ENCODE measurements at places on chromosomes 4 and X.

DNA sequence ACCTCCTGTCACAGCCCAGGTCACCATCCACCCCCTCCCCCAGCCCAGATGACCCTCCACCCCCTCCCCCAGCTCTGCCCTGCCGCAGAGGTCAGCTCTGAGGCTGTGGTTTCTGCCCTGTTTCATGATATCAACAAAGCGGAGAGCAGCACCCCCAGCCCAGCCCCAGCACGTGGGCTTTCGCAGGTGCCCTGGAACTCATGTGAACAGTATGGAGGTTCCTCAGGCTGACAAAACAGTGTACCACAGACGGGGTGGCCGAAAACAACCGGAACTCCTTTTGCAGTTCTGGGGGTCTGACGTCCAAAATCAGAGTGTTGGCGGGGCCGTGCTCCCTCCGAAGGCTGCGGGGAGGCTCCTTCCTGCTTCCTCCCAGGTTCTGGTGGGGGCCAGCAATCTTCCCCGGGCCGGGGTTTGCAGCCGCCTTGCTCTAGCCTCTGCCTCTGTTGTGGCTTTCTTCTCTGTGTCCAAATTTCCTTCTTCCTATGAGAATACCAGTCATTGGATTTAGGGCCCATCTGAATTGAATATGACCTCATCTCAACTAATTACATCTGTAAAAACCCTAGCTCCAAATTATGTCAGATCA, 7.9 kb upstream of the PSAPL1 start:
- no peak for DNase-seq

DNA sequence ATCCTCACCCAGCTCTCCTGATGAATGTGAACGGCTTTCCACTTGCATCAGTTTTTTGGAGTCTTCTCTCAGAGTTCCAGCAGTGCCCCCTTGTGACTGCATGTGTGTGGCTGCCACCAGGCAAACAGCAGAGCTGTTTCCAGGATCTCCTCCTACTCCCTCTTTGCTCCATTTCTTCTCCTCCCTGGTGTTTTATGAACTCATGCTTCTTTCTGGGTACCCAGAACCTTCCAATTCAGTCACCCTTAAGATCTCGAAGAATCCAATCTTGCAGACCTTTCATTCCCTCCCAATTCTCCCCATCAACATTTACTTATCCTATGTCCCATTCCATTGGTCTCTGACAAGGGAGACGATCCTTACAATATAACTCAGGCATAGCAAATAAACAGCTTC, 6.8 kb upstream of the TCEANC start:
- DNase-seq = no peak

- no peak for DNase-seq
Measured at GRCh38 chrX:47360423-47361179, 9.8 kb upstream of the ZNF157 start.

- no peak for DNase-seq
Measured at GRCh38 chrX:7159149-7159861, 11.4 kb upstream of the PUDP start.

DNA sequence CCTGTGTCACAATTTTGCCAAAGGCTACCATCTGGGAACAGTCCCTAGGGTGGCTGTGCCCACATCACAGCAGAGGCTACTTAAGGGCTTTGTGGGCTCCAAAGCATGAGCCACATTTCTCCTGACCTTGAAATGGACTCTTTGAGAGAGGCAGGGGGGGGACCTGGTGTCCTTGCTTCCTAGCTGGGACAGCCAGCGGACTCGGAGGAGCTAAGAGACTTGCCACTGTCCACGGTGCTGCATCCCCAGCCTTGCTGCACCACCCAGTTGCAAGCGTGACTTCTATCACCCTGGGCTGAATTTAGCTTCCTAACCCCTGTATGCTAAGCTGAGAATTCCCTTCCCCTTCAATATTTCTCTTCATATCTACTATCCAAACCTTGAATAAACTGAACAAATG, 99.0 kb downstream of the PHKA2 start:
- DNase-seq = no peak

GRCh38 chrX:132184871-132185270, 34.4 kb downstream of the RAP2C start:
- DNase-seq = no peak

- no peak for DNase-seq
Measured at GRCh38 chr4:56689201-56689969, 8.3 kb upstream of the HOPX start.

- no peak for DNase-seq
Measured at GRCh38 chr4:124212815-124213630, 499.5 kb downstream of the ANKRD50 start.

DNA sequence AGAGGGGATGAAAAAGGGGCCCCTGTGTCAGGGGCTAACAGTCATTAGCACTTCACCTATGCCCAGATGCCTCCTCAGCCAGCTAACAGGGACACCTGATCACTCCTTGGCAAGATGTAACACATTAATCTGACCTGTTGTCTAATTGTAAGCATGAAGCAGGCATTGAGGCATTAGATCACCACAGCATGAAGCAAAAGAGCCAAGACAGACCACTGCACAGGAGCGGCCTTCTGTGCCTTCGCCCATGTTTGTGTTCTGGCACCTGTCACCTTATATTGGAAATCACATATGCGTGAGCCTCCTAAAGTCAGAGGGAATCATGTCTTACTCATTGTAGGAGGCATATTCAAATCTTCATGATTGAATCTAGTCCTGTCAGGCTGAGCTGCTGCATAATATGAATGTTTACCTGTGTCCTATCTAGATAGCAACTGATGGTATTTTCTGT, 48.4 kb downstream of the PTTG2 start:
- DNase-seq = no peak

GRCh38 chrX:13180807-13181206, 136.4 kb upstream of the FAM9C start:
- peak; percentile 25 for DNase-seq

- DNase-seq = no peak
Measured at GRCh38 chr4:6469144-6469543, 3.3 kb downstream of the PPP2R2C start.

DNA sequence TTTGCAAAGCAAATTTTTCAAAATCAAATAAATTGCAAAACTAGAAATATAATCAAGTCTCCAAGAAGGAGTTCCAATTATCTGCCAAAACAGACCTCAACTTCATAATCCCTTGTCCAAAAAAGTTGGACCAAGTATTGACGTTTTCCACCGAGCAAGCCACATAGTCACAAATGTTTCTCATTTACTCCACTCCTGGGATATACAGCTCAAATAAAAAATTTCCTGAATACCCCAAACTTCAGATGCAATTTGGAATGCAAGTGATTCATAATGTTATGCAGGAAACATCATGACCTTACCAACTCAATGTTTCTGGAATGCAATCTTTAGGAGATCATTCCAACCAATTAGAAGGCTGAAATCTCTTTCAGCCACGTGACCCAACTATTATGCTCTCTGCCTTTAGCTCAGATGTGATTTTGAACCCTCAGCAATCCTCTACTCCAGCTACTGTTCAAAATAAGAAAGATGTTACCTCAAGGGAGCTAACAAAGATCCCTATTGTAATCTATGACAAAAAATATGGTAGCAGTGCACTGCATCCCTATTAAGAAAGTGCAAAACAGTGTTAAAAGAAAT, 72.4 kb downstream of the PRDM5 start:
- peak; percentile 72 for DNase-seq

DNA sequence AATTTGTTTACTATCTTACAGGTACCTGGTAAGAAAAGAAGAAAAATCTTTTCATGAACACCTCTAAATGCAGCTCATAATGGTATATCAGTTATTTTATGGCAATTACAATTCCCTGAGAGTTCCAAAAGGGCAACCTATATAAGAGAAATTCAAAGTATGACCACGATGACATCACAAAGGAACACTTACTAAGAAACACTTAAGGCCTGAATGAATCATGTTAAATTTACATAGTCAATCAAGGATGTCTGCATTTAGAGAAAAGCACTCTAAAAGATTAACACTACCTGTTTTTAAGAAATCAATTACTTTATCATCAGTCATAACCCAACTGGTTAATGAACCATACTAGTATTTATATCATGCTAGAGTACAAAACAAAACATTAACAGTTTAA, 63.9 kb downstream of the LCORL start:
- DNase-seq = no peak

GRCh38 chr4:24042094-24042493, 152.2 kb upstream of the PPARGC1A start:
- DNase-seq = peak; percentile 69

GRCh38 chrX:47215291-47215900, 3.1 kb upstream of the CDK16 start:
- no peak for DNase-seq

DNA sequence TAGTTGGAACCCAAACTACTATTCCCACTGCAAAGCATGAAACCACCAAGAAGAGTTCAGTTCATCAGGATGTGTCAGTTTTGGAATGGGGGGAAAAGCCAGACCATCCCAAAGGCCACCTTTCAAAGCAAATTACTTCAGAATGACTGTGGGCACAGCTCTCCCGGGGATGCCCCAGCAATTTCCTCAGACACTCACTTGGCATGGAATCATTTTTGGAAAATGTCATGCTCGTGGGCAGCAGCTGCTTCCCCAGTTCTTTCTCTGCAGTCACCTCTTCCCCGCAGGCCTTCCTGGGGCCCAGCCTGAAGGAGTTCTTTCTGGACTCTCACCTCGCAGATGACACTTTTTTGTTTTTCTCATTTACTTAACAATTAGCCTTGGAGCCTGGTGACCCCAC, 350.3 kb downstream of the NR3C2 start:
- DNase-seq = no peak

- DNase-seq = peak; percentile 39
Measured at GRCh38 chr4:128286474-128287058, 1.0 kb downstream of the PGRMC2 start.

GRCh38 chr4:211033-211511, 86.8 kb downstream of the ZNF718 start:
- no peak for DNase-seq

- DNase-seq = no peak
Measured at GRCh38 chr4:136558940-136559494, 973.3 kb downstream of the PCDH18 start.

DNA sequence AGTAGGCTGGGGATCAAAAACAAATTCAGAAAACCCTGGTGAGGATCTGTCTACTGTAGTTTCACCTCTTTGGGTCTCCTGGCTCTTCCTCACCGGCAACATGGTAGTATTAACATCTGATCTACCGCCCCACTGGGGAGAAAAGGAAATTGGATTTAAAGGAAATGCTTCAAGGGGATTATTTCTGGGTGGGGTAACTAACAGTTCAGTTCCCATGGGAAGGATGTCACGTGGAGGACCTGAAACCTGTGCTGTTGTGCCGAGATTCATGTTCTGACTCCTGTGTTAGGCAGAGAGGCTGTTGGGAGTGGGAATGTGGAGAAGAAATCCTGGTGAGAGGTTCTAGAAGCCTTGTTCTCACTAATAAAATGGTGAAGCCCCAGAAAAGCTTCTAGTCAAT, 254.4 kb downstream of the BCOR start:
- no peak for DNase-seq

- no peak for DNase-seq
Measured at GRCh38 chrX:40086569-40087335, 11.0 kb downstream of the BCOR start.

DNA sequence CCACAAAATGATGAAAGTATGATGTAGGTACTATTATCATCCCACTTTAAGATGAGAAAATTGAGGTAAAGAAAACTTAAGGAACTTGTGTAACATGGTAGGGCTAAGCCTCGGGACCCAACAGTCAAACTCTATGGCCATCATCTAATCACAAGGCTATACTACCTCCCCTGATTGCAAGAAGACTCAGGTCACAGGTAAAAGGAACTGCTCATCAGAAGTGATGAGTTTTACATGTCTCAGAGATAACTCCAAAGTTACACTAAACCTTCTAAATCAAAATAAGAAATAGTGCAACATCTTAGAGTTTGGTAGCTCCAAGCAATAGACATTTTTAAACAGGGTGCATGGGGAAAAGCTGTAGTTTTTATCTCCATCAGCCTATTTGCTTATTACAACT, 96.5 kb upstream of the MYOZ2 start:
- no peak for DNase-seq

- DNase-seq = no peak
Measured at GRCh38 chrX:7280520-7280919, 132.6 kb upstream of the PUDP start.

DNA sequence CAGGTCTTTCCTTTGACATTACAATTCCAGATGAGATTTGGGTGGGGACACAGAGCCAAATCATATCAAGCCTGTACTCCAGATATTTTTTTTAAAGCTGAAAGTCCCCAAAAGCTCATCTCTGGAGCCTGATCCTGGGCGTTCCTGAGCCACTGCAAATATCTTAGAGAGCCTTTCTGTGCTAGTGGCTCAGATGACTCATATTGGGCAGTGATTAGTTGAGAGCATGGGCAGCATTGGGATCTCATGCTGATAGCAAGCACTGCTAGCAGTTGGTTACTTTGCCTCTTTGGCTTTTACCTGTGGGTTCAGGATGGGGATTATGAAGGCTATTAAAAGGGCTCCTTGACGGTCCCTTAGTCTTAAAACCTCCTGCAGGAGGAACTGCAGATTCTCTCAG, 51.4 kb upstream of the SCRG1 start:
- no peak for DNase-seq

DNA sequence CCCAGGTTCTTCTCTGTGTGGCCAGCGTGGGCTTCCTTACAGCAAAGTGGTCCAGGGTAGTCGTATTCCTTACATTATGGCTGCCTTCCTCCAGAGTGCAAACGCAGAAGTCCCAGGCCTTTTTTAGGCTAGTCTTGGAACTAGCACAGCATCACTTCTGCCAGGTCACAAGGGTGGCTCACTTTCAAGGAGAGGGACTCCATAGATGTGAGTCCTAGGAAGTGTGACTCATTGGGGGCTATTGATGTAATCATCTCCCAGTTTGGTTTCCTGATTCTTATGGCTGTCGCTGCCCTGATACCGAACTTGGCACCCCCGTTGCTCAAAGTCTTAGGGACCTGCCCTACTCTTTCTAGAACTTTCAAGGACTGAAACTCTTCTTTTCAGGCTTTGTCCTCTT, 140.0 kb downstream of the DCK start:
- DNase-seq = no peak

DNA sequence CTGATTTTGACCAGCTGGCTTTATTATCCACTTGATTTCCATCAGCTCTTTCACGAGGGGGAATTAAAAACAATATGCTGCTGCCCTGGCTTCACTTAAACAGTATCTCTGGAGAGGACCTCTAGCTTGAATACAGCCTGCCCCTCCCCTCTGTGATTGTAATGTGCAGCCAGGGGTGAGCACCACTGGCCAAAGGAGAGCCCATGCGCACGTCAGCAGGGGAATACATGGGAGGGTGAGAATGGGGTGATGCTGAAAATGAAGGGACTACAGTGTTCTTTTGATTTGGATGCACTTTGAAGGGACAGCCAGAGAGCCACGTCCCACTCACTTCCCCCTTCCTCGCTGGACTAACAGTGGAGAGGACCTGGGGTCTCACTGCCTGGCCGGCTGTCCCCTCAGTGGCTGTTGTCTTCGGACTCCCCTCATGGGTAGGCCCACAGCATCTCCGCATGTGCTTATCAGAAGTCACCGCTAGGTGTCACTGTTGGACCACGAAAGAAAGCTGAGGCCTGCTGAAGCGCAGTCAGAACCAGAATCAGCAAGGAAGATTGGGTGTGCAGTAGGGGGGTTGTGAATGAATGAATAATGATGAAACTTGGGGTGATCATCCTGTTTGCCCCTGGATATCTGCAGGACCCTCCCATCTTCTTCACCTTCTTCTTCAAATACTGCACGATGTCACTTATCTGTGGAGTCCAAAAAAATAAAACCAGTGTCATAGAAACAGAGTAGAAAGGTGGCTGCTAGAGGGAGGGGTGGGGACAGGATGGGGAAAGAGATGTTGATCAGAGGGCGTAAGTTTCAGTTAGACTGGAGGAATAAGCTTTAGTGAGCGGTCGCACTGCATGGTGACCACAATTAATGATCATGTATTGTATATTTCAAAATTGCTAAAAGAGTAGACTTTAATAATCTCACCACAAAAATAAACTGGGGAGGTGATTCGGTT, 32.8 kb downstream of the CLCN4 start:
- no peak for DNase-seq
